ENCODE measurements at places on chromosomes 2 and 18.

GRCh38 chr18:9619990-9620389 is 5.6 kb upstream of the PPP4R1 start:
- no peak for DNase-seq

DNA sequence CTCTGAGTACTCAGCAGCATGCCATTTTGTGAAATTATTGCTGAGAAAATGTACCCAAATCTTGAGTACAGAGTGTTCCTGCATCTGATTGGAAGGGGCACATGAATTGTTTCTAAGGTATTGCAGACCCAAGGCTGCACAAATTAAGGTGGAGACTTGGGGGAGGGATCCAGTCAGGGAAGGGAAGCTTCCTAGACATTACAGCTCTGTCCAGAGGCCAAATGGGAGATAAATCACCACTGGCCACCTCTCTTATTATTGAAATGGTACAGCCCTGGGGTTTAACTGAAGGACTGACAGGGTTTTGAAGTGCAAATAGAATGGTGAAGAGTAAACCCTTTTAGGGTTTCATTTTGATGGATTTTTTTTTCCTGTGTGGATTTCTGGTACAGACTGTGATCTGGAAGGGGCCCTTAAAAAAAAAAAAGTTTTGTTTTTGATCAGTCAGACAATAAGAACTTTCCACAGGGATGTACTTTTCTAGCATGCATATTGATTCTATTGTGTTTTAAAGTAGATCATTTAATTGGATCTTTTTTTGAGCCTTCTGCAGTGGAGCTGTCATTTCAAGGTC is 119.4 kb downstream of the GREB1L start:
- no peak for DNase-seq

DNA sequence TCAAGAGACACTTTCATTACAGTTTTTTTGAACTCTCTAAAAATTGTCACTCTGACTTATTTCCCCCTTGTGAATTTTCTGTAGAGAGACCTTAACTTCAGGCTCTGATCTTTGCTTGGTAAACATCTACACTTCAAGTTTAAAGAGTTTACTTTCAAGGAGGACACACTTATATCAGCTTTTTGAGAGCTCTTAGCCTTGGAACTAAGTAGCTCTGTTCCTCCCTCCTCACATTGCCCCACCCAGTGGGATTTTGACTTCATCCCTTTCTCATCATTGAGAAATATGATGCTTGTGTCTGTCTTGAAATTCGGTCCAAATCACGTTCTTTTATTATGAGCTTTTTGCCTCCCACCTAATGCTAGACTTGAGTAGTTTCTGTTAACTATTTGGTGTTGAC is 433.4 kb upstream of the MEIS1 start:
- no peak for DNase-seq

DNA sequence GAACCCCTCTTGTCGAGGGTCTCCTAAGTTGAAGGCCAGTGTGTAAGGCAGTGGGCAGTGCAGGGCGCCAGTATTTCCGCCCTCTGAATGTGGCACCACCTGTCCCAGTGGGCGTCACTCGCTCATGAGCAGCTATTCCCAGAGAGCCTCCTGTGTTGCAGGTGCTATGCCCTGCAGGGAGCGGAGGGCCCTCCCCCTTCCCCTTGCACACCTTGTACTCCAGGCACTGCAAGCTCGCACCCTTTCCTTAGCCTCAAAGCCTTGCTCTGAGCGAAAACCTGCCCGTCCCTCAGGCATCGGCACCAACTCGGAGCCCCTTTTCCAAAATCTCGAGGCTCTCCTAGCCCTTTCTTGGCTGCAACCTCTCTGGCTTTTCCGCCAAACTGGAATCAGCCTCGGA is 282.7 kb downstream of the AGAP1 start:
- DNase-seq, result no peak

GRCh38 chr2:143128681-143129580 is at the start of gene ARHGAP15:
Gene ARHGAP15 (plus strand): TSS chr2:143129419.
- no peak for DNase-seq

DNA sequence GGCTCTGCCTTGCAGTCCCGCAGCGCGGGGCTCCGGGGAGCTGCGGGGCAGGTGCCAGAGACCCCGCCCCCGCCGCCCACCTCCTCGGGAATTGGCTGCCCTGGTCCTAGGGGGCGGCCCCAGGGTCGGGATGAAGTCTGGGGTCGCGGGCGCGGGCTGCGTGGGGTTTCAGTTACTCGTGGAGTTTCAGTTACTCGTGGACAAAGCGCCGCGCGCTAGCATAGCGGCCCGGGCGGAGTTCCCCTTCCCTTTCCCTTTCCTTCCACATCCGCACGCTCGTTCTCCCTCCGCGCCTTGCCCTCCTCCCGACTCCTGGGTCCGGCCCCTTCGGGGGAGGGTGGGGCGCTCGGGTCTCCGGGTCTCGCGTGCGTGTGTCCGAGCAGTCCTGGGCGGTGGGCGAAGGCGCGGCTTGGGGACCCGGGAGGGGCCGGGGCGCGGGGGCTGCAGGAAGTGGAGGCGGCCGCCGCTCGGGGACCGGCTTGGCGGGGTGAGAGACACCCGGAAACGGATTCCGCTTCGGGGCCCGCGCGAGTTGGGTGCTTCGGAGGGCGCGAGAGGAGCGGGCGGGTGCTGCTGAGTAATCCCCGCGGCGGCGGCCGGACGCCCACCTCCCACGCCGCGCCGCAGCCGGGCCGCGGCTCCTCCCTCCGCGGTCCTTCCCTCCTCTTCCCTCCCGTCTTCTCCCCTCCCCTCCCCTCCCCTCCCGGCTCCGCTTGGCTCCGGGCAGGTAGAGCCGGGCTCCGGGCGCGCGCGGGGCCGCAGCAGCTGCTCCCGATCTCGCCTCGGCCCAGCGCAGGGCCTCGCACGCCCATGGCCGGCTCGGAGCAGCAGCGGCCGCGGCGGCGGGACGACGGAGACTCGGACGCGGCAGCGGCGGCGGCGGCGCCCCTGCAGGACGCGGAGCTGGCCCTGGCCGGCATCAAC is at the start of gene TTC39C:
TSS of gene TTC39C (plus strand) at position 693 of the 924 bp plus-strand sequence. CDS start at position 811, 118 bp downstream.
- DNase-seq, result no peak

DNA sequence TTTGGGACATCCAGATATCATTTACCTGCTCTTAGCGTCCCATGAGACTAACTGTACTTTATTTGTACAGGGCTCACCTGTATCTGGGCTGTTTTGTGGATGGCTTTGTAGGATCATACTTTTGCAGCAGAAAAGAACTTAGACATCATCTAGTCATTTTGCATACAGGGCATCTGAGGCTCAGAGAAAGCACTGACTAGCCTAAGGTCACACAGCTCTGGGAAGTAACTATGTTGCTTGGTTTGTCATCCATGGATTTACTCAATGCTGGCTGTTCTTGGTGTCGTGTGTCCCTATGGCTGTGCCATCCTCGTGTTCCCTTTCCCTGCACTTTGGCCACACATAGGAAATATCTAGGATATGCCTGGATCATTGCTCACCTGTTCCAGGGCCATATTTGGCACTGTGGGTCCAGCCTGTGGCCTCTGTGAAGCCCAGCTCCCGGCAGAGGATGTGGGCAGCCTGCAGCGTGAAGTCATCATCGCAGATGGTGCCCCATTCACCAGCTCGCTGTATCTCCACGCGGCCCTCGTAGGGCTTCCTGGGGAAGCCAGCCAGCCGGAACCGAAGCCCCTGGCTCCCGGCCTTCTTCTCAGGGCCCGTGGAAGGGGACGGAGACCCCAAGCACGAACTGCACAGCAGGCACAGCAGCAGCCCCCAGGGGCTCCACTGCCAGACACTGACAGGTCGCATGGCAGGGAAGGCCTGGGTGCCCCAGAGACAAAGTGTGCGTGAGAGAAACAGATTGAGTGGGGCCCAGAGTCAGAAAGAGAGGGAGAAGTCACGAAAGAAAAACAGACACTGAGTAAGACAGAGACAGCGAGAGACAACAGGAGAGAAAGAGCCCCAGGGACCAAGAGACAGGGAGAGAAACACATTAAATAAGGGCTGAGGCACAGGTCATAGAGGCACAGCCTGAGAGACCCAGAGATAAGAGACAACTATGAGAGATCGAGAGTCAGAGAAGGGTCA is 1.5 kb downstream of the LOXL3 start:
- no peak for DNase-seq

DNA sequence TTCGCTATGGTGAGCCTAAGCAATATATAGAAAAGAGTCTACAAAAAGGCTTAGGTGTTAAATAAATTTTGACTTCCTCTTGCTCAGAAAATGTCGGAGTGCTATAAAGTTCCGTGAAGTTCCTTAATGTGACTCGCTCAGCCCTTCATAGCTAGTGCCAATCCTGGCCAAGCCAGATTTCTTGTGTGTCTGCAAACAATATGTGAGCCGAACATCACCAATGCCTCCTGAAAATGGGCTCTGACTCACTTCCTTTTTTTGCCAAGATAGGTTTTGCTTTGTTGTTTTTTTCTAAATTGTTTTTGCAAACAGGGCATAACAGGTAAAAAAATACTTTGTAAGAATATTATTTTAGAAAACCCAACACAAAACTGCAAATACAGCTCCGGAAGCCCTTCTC is 26.1 kb downstream of the CDC42EP3 start:
- DNase-seq, result no peak

- DNase-seq, result no peak
These were observed 78.3 kb upstream of the TLK1 start for GRCh38 chr2:171238946-171239345.

DNA sequence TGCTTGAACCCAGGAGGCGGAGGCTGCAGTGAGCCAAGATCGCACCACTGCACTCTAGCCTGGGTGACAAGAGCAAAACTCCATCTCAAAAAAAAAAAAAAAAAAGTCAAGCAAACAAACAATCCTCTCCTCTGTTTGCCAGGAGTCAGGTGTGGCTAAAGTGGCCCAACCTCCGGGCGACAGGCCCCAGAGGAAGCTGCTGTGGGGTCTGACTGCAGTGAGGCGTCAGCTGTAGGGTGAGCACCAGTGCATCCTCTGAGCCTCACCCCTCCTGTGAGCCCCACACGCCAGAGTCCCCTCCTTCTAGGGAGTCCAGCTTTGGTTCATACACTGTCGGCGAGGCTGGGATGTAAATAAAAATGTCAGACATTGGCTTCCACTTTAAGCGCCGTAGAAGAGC is 76.5 kb upstream of the HS6ST1 start:
- DNase-seq, result no peak

DNA sequence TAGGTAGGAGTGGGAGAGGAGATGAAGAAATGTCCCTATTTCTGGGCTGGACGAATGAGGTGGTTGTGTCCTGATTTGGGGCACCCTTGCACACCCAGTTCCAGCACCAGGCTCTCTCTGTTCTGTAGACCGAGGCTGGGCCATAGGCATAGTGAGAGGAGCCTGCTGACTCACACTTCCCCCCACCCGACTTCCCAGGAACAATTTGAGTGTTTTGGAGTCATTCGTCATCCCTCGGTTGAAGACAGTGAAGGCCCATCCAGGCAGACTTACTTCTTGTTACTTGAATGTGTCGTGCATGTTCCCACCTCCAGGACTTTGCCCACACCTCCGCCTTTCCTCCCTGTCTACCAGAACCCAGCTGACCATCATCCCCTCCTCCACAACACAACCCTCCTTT is 179.1 kb downstream of the HAUS1 start:
- DNase-seq, result no peak

- DNase-seq, result no peak
These were observed 53.5 kb upstream of the ITGB6 start for GRCh38 chr2:160253440-160254188.

- no peak for DNase-seq
These were observed at the start of gene SMYD1 for GRCh38 chr2:88067598-88067997. Gene SMYD1 (plus strand): TSS chr2:88067825. CDS start chr2:88067865, 40 bp downstream.

DNA sequence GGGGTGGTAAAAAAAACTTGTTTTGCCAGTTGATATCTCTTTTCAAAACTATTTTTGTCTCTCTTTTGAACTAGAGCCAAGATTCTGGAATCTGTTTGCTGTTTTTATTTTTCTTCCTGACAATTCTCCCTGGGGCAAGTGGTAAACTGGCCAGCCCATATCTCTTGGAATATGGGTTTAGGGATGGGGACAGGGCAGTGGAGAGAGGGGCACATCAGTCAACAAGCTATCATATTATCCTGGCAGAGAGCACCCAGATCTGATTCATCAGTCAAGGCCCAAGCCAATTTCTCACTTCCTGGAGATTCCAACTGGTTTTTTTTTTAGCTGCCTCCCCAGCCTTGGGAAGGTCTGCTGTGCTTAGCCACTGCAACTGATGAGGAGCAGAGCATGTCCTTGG is 52.3 kb downstream of the ARHGAP28 start:
- no peak for DNase-seq

- no peak for DNase-seq
These were observed 214.5 kb upstream of the FBXO11 start for GRCh38 chr2:48120759-48121242.

DNA sequence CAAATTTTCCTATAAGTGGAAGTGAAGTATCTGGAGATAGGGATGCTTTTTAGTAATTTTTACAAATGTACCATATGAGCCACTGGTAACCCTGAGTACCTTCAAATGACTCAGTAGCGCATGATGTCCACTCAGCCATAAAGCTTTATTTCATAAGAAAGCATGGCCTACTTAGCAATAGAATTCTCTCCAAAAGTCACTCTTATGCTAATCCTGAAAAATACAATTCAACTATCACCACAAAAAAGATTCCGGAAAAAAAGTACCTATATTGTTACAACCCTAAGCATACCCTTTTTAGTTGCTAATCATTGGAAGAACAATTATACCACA is 732.2 kb downstream of the SOCS6 start:
- no peak for DNase-seq

DNA sequence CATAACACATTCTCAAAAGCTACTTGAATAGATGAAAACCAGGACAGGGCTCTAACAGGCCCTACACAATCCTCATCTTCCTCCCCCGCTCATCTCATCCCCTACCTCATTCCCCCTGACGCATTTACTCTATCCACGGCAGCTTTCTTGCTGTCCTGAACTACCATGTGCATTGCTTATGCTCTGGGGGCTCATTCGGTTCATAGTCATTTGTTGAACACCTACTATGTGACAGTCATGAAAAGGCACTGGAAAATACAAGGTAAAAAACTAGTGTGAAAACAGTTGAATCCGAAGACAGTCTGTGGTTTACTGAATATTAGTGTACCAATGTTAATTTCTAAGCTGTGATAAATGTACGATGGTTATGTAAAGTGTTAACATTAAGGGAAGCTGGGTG is 797 bp downstream of the EIPR1 start:
- no peak for DNase-seq

GRCh38 chr2:99706735-99707134 is 216.9 kb upstream of the REV1 start:
- no peak for DNase-seq

- DNase-seq, result no peak
These were observed 174.3 kb downstream of the ZNF521 start for GRCh38 chr18:25177631-25178030.

GRCh38 chr2:157699009-157699408 is 70.3 kb upstream of the ACVR1C start:
- DNase-seq, result no peak

Measured in AG04449 (cell line).